ENCODE measurements at places on chromosomes 11 and 22. TPM values are rescaled to one million over a fixed set of nuclear protein-coding genes. Genes with fewer than 3 reads are reported as not detected.

MAPK8IP1 gene
- 0.93 TPM for total RNA-seq

OR52E8 gene
- not detected for total RNA-seq

ARHGEF12 gene
- total RNA-seq = 21.5 TPM

DNA sequence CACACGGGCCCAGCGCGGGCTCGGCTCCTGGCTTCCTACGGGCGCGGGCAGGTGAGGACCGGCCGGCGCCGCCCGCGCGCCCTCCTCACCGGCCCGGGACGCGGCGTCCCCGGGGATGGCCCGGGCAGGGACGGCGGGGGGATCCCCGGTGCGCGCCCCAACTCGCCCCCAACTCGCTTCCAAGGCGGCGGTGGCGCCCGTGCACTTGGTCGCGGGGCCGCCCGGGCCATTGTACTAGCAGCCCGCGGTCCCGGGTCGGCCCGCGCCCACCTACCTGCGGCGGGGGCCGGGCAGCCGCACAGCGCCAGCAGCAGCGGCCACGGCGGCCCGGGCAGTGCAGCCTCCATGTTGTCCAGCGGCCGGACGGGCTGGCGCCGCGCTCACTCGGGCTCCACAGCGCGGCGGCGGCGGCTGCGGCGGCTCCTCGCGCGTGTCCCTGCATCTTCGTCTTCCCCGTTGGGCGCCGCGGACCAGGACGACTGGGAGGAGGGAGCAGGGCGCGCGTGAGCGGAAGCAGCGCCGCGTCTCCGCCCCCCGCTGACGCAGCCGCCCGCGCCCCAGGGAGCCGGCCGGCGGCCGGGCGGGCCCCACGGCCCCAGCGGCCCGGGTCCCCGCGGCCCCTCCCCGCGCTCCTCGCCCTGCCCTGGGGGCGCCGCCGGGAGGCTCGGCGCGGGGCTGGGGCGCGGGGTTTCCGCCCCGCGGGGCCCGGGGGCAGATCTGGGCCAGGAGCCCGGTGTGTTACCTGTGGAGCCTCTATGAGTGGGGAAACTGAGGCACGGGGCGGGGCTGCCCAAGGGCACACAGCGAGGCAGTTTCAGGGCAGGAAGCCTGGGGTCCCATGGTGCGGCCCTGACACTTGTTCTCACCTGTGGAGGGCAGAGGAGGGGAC, 159.3 kb upstream of the GRK3 start:
- H3K36me3 ChIP-seq = no peaks in the 10 kb centered on the region
- peak overlapping the region; percentile 64 for H3K27ac ChIP-seq
- peak overlapping the region; percentile 69 for H3K4me3 ChIP-seq
- H3K27me3 ChIP-seq = no peaks in the 10 kb centered on the region
- peak; percentile 93 for ATAC-seq

GRCh38 chr11:33320016-33320813, 63.0 kb downstream of the HIPK3 start:
- no peak overlapping the region for H3K27ac ChIP-seq
- no peak for ATAC-seq
- peaks cover 12% of the 10 kb centered on the region for H3K4me1 ChIP-seq

DNA sequence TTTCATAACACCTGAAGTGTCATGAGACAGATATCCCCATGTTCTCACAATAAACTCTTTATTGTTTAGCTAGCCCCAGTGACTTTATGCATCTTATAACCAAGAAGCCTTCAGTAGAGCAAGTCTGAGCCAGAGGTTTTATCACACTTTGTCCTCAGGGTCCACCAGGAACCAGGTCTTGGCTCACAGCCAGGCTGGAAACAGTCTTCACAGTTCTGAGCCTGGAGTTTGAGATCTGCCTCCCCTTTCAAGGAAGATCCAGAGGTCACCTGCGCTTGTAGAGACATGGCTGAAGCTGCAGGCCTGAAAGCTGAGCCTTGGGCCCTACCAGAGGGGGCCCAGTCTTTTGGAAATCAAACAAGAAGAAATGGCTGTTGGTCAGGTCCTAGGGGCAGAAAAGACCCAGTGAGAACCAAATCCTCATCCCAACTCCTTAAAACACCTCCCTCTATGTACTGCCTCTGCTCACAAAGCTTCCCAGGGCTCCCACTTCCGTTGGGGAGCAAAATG, 3.5 kb downstream of the RRP8 start:
- peaks cover 52% of the 10 kb centered on the region for H3K36me3 ChIP-seq
- no peak overlapping the region for H3K27ac ChIP-seq
- no peaks in the 10 kb centered on the region for H3K27me3 ChIP-seq
- no peak overlapping the region for H3K4me3 ChIP-seq
- no peak for ATAC-seq

Data from activated T-helper 17 cell treated with anti-CD3 and anti-CD28 coated beads, Interleukin-2, amount 50 U/mL, for 72 hours (primary cell).